Left lung (tissue), 14 donors: ENCODE measurements at places on chromosomes 1 and 21. TPM values are rescaled to one million over a fixed set of nuclear protein-coding genes. Genes with fewer than 3 reads are reported as not detected.

DNA sequence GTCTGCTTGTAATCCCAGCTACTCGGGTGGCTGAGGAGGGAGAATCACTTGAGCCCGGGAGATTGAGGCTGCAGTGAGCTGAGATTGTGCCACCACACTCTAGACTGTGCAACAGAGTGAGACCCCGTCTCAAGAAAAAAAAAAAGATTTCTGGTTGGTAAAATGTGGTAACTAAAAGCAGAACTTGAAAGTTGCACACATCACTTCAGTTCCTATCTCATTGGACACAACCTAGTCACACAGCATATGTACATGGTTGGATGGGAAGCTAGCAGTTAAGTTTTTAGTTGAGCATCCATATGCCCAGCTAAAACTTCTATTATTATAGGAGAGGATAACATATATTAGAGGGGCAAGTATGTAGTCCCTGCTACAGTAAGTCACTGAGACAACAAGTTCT lies 22.1 kb downstream of the BCAS2 start:
- DNase-seq: no peak
- no peaks in the 10 kb centered on the region for H3K36me3 ChIP-seq
- no peaks in the 10 kb centered on the region for H3K27me3 ChIP-seq

DNA sequence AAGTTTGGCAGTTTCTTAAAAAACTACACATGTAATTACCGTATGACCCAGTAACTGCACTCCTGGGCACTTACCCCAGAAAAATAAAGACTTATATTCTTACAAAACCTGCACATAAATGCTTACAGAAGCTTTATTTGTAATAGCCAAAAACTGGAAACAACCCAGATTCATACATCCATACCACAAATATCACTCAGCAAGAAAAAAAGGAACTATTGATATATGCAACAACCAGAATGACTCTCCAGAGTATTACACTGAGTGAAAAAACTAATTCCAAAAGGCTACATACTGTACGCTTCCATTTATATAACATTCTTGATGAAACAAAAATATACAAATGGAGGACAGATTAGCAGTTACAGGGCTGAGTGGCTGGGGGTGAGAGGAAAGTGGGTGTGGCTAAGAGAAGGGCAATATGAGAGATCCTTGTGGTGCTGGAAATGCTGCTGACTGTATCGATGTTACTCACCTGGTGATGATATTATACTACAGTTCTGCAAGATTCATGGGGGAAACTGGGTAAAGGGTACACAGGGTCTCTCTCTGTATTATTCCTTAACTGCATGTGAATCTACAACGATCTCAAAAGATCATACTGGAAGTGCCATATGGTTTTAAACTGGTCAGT lies 96.0 kb upstream of the GNG4 start:
- DNase-seq: no peak
- H3K4me3 ChIP-seq: no peak overlapping the region

DNA sequence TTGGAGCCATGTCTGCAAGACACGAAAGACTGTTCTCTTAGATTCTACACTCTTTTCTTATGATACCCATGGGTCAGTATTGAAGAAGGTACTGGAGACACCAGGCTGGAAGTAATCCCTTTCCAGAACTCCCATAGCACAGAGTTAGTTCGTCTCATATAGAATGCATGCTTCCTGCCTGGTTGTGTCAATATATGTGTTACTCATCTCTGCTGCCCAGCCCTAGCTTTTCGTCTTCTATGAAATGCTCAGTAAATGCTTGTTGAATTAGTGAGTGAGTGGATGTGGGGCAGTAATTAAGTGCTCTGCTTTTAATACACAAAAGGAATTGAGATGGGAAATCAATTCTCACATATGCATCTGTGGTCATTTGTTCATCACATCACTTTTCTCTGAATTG lies 32.1 kb downstream of the ADCY10 start:
- H3K36me3 ChIP-seq: no peaks in the 10 kb centered on the region
- no peak overlapping the region for H3K27ac ChIP-seq
- H3K4me3 ChIP-seq: no peak overlapping the region
- no peaks in the 10 kb centered on the region for H3K4me1 ChIP-seq

DNA sequence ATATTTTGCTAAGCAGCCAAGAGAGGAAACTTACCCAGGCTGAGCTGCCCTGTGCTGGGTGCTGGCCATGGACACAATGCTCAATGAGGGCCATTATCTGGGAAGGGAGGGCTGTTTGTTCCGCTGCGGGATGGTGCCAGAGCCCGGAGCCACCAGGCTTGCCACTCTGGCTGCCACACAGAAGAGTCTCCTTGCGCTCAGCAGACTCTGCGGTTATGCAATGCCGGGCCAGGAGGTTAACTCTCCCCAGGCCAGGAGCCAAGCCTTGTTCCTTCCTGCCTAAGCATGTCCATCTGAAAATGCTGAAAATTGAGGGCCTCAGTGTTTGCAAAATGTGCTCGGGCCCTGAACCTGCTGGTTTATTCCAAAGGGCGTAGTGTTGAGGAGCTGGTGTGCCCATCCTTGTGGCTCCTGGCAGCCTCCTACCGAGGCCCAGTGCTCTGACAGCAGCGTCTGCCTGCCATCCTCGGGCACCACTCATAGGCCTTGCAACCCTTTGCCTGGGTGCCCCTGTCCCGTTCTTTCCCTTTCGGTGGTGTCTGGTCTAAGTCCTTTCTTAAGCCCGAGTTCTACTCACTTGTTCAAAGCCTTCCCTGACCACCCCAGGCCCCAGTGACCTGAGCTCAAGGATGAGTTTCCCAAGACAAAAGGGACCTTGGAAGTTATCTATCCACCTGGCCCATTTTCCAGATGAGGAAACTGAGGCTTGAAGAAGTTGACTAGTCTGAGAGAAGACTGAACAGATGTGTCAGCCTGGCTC lies 133.8 kb upstream of the EDN2 start:
- peak; percentile 89 for DNase-seq
- H3K4me3 ChIP-seq: no peak overlapping the region
- H3K4me1 ChIP-seq: peaks cover 33% of the 10 kb centered on the region

Gene CELF3
- not detected for total RNA-seq

DNA sequence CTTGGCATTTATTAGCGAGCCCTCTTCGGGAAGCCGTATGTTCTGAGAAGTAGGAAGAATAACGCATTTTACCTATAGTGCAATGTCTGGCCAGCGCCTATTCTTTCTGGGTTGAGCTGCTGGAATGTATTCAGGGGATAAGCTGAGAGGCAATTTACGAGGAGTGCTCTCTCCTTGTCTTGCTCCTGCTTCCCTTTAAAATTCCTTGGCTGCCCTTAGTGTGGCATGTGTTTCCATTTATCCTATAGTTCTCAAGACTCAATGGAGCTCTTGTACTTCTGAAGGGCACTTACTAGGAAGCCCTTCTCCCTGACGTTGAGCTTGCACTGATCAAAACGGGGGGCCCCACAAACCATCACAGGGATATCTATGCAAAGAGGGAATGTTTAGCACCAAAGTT lies 364.6 kb downstream of the DISC1 start:
- no peak overlapping the region for H3K27ac ChIP-seq
- H3K27me3 ChIP-seq: no peaks in the 10 kb centered on the region
- no peaks in the 10 kb centered on the region for H3K4me1 ChIP-seq
- no peaks in the 10 kb centered on the region for H3K36me3 ChIP-seq
- no peak for DNase-seq

DNA sequence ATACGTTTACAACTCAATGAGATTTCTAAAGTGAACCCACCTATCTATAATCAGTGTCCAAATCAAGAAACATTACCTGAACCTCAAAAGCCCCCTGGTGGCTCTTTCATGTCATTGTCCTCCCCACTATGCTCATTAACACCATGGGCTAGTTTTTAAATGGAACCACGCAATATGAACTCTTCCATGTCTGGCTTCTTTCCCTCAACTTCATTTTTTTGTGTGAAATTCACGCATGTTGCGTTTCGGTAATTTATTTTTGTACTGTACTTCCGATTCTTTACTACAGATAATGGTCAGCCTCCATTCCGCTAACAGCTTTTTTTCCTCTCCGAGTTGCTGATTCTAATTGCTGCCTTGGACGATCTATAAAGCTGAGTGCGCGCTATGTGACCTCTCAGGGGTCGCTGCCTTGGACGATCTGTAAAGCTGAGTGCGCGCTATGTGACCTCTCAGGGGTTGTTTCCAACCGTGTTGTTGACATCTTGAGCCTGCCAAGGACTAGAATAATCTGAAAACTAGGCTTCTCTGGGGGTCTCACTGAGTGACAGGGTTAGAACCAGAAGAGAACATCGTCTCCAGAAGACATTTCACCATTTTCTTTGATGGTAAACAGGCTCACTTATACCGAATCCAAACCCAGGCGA lies 1.1 kb upstream of the CACYBP start:
- H3K4me3 ChIP-seq: peak overlapping the region; percentile 37
- no peaks in the 10 kb centered on the region for H3K36me3 ChIP-seq
- DNase-seq: peak; percentile 26
- H3K27me3 ChIP-seq: no peaks in the 10 kb centered on the region
- peaks cover 39% of the 10 kb centered on the region for H3K4me1 ChIP-seq

Gene MPZL1
- 135 TPM for total RNA-seq

DNA sequence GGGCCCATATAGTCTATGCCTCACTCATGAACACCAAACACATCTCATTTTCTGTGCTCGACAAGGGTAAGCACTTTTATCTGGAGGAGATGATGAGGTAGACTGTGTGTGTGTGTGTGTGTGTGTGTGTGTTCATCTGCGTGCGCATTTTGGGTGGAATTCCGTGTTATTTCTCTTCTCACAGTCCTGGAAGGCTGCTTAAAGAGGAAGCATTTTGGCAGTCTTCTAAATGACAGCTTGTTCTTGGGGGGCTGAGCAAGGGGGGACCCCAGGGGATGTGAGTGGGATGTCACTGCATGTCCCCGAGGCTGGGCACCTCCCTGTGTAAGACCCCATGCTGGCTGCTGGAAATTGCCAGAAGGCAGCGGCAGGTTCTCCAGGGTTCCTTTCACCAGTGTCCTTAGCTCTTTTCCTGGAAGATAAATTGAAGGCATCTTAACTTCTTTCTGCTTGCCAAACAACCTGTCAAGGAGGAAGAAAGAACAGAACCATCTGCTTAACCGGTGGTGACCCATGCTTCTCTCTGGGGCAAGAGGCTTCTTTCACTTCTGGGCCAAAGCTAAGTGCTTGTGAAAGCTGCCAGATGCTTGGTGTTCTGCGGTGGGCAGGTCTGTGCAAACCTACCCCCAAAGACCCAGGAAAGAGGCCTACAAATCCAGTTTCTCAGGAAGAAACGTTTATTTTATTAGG lies 9.9 kb upstream of the RD3 start:
- no peak overlapping the region for H3K4me3 ChIP-seq
- H3K4me1 ChIP-seq: peaks cover 4% of the 10 kb centered on the region
- H3K27me3 ChIP-seq: peaks cover 34% of the 10 kb centered on the region
- no peak overlapping the region for H3K27ac ChIP-seq
- no peaks in the 10 kb centered on the region for H3K36me3 ChIP-seq

DNA sequence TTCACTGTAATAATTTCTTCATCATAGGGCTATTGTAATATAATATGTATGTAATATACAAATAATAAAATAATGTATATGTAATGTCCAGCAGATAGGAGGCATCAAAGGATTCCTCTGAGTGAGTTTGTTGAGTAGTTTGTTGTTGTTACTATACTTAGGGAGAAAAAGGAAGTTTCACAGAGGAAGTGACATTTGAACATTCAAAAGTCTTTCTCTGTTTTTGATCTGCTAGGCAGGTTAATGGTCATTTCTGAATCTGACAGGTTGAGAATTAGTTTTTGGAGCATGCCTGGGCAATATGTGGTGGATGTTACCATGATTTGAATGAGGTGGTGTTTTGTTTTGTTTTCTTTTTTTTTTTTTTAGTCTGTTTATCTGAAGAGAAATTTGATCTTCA lies 102.1 kb downstream of the NRDC start:
- H3K27me3 ChIP-seq: no peaks in the 10 kb centered on the region
- H3K4me1 ChIP-seq: no peaks in the 10 kb centered on the region
- no peak for DNase-seq
- H3K36me3 ChIP-seq: peaks cover 53% of the 10 kb centered on the region
- H3K27ac ChIP-seq: no peak overlapping the region

Gene MYOG
- total RNA-seq: not detected

DNA sequence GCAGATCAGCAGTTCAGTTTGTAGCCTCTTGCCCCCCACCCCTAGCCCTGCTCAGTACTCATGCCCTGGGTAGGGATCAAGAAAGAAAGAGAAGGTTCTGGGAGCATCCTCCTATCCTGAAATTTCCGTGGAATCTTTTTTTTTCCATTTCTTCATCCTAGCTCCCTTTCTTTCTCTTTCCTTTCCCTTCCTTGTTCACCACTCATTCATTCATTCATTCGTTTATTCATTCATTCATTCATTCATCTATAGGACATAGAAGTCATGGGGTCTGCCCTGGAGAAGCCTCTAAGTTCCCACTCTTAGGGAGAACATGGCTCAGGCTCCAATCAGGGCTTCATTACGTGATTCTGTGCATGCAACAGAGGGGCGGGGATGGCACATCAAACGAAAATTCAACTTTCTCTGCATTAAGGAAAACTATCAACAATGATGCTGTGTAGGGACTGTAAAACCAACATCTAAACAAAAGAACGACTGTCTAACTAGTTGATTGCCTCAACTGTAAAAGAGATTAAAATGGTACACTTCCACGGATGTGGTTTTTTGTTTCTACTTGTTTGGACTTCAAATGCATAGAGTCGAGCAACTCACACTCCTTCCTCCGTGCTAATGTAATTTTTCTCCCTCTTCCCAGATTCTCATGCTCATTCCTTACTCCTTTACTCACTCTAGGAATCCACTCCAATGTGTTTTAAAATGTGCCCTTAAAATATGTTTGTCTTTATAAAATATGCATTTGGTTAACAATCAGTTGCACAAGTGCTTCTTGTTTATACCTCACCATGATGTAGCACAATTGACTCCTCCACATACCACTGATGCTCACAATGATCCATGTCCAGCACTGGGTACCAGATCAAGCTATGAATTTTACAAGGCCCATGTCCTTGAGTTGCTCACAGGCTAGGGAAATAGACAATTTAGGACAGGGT lies 101.2 kb upstream of the SLC2A1 start:
- no peaks in the 10 kb centered on the region for H3K36me3 ChIP-seq
- H3K27ac ChIP-seq: no peak overlapping the region
- H3K27me3 ChIP-seq: peaks cover 11% of the 10 kb centered on the region
- DNase-seq: no peak
- H3K4me3 ChIP-seq: no peak overlapping the region

Gene PTPN7
- 2.7 TPM for total RNA-seq

Gene S100A7A
- not detected for total RNA-seq

Gene XCL2
- 0.89 TPM for total RNA-seq
